Activated T-helper 1 cell treated with anti-CD3 and anti-CD28 coated beads, Interleukin-12 subunit alpha, Interleukin-12 subunit beta, Interleukin-2, Interleukin-4 antibody, amounts not matched to agents 30 ng/mL and 10 ng/mL and 1 ng/mL, durations not matched to agents 14 hours and 24 hours and 36 hours (primary cell): ENCODE measurements at places on chromosomes 13 and 19.

DNA sequence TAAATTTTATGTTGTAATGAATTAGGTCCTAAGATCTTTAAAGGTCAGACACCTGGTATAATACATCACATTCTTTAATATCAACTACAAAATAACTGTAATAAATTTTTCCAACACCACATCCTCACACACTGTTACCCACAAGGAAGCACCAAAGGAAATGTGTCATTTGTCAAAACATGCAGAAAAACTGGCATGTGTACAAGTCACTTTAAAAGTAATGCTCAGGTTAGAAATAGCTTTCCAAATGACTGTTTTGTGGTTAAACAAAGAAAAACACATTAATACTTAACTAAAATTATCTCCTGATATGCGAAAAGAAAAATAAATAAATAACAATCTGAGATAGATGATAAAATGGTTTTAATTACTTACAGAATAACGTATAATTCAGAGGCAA lies 74.7 kb downstream of the MZT1 start:
- no peak for DNase-seq

DNA sequence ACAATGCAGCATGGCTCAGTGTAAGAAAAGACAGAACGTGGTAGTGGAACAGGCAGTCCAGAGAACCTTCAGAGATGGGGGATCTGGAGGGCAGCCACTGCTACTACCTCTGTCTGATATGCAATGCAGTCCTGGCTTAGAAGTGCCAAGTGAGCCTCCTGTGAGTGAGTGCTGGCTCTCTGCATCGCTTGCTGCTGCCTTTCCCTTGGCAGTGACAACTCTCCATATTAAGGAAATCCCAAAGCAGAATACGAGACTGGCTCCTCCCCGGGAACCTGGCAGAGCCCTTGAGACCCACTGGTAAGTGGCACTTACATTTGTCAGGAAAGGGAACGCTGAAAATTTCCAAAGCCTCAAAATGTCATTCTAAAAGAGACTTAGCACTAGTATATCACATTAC lies 7.5 kb downstream of the DOCK9 start:
- no peak for DNase-seq

- DNase-seq = no peak
Measured at GRCh38 chr19:37333457-37333856, 37.4 kb upstream of the ZNF527 start.

- DNase-seq = no peak
Measured at GRCh38 chr19:18046059-18046718, 38.2 kb downstream of the ARRDC2 start.

DNA sequence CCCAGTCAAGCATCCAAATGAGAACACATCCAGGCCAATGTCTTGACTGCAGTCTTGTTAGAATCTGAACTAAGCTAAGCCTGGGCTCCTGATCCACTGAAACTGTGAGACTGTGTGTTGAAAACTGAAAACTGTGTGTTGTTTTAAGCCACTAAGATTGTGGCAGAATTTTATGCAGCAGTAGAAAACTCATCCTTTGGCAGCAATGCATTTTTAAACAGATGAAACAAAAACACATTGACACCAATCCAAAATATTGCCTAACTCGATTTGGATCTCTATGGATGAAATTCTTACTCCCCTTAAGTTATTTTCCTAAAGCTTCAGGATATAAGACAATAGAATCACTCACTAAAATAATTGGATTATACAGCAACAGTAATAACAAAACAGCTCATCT lies 202.3 kb upstream of the KLF12 start:
- DNase-seq = no peak

DNA sequence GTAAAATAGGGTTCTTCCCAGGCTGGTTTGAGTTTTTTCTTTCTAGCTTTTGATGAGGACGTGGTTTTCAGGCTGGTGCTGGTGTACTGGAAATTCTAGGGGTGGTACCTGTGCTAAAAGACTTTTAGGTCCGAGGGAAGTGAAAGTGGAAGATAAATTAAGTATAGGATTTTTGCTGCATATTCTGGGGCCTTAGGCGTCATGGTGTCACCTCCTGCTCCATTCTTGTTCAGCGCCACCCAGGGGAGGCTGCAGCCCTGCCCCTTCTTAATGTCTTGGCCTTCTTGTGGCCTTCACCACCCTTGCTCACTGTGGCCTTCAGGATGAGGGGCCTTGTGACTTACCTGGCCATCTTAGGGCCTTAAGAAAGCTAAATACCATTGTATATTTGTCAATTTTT lies 12.4 kb downstream of the ZNF552 start:
- no peak for DNase-seq

DNA sequence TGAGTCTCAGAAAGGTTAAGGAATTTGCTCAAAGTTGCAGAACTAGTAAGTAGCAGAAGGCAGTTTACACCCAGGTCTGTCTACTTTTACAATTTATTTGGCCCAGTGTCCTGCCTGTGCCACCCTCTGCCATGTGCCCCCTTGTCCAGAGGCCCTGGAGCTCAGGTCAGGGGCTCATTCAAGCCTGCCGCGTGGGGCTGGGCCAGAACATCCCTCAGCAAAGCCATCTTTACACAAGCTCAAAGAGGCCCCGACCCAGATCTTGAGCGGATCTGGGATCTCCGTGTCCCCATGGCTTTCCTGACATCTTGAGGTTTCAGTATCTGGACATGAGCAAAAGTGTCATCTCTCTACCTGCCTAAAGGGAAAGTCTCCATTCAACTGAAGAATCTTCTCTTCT lies 76.4 kb upstream of the VSTM2B start:
- DNase-seq = no peak

- no peak for DNase-seq
Measured at GRCh38 chr13:112333756-112334543, 42.2 kb upstream of the SPACA7 start.

DNA sequence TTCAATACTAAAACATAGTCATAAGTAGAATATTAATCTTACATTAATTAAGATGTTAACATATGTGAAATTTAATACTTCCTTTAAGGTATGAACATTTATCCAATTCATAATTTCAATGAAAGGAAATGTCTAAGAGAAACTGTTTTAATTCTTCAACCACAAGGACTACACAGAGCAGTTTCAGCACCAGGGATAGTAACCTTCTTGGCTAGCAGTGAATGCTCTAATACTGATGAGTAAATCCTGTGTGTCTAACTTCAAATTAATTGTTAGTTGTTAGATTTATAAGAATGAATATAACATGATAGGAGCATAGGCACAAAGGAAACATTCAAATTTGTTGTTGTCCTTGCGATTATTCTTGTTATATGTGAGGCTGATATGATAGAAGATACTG lies 15.6 kb upstream of the NBEA start:
- no peak for DNase-seq

- DNase-seq = no peak
Measured at GRCh38 chr13:90689111-90689510, 658.4 kb upstream of the MIR17HG start.

- DNase-seq = peak; percentile 92
Measured at GRCh38 chr19:42254850-42255765, at the start of gene ERF. ERF (minus strand) TSS chr19:42255128; CDS start chr19:42254999, 129 bp downstream.

DNA sequence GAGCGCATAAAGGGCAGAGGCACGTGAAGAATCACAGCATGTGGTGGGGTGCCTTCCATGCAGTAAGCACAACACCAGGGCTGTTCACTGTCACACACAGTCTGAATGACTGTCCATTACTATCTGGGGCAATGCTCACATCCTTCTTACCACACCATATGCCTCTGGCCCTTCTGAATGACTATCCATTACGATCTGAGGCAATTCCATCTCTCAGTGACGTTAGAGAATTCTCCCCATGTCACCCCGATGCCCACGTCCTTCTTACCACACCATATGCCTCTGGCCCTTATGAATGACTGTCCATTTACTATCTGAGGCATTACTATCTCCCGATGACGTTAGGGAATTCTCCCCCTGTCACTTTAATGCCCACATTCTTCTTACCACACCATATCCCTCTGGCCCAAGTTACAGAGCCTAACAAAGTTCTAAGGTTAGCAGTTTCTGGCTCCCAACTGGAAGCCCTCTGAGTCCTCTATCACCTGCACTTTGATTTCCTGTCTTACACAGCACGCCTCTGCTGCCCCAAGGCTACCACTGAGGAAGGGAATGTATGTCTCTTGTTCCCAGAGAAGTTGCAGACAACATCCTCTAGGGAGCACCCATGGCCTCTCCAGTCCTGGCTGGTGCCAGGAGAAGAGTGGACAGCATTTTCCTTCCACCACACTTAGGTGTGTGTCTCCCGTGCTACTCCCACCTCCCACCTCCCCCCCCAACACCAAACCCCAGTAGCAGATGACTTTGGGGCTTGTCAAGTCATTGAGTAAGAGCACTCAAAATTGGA lies 154.8 kb downstream of the COG6 start:
- DNase-seq = no peak

GRCh38 chr13:110017379-110017778 lies 231.0 kb upstream of the IRS2 start:
- DNase-seq = no peak

GRCh38 chr13:102907886-102908515 lies 62.2 kb downstream of the ERCC5 start:
- DNase-seq = no peak

DNA sequence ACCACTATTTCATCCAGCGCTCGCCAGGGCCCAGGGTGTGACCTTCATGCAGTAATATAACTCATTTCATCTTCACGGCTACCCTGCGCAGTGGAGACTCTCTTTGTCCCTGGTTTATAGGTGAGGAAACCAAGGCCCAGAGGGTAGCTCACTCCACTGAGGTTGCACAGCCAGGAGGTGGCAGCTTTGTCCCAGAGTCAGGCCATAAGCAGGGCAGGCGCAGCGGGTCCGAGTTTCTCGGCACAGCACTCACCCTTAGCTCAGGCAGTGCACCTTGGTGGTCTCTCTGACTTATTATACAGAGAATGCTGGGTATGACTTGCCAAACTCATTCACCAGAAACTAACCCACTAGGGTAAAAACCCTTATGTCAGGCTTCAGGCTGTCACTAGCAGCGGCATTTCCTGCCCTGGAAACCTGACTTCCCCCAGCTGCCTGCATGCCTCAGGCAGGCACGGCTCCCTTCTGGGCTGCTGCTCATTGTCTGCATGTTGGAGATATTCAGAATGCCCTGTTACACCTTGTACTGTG lies 24.5 kb downstream of the PPP5C start:
- no peak for DNase-seq

DNA sequence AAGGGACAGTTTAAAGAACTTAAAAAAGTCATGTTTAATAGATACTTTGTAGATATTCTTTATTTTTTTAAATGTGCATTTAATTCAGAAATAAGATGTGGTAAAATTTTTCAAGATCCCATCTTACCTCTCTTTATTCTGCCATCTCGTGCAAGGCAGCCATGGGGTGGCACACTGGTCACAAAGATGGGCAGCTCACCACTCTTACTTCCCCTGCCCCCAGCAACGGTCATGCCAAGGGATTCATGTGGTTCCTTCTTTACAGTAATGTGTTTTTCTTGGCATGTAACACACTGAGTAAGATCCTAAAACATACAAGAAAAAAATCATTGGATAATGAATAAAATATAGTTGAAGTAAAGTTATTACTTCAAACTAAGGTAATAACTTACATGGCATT lies 64.2 kb downstream of the LNX2 start:
- DNase-seq = no peak

DNA sequence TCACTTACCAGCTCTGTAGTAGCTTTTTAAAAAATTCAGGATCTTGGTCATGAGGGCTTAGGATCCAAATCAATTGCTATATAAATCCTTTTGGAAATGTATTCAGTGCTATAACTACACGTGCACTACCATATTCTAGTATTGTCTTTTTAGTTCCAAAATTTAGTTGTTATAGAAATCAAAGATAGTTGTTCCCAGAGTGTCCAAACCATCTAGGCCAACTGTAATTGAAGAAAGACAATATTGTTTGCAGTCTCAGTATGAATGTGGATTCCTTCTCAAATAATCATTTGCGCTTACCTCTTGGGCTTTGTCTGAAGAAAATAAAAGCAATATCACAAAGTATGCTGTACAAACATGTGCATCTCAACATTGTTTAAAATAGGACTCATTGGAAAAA lies 184.1 kb upstream of the EDNRB start:
- no peak for DNase-seq

DNA sequence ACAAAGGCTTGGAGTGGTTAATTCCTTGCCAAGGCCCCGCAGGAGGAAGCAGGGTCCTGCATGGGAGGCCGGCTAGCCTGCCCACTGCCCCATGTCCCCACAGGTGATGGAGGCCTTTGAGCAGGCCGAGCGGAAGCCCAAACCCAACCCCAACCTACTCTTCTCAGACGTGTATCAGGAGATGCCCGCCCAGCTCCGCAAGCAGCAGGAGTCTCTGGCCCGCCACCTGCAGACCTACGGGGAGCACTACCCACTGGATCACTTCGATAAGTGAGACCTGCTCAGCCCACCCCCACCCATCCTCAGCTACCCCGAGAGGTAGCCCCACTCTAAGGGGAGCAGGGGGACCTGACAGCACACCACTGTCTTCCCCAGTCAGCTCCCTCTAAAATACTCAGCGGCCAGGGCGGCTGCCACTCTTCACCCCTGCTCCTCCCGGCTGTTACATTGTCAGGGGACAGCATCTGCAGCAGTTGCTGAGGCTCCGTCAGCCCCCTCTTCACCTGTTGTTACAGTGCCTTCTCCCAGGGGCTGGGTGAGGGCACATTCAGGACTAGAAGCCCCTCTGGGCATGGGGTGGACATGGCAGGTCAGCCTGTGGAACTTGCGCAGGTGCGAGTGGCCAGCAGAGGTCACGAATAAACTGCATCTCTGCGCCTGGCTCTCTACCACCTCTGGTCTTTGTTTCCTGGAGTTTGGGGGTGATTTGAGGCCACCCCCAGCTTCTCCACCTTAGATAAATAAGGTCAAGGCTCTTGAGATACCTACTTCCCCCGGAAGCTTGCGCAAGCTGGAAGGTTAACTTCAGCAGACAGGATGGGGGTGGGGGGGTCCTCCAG lies 2.6 kb downstream of the B3GNT8 start:
- DNase-seq = no peak

GRCh38 chr19:5339950-5340636 lies 519 bp downstream of the PTPRS start:
- DNase-seq = no peak

DNA sequence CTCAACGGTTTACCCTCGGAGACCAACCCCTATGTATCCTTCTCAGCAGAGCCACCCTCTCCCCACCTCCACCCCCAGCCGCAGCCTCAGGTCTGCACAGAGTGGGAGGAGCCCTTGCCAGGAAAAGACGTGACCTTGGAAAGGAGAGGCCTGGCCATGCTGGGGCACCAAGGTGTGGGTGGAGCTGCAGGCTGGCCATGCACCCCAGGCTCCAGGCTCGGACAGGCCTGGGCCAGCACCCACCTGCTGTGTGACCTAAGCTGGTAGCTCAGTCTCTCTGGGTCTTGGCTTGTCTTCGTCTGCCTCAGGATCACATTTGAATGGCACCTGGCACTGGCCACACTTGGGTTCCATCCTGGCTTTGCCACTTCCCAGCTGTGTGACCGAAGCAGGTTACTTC lies 29.5 kb downstream of the CCDC8 start:
- no peak for DNase-seq

GRCh38 chr13:112730157-112730671 lies 40.4 kb downstream of the ATP11A start:
- no peak for DNase-seq

GRCh38 chr13:28355822-28356371 lies 139.0 kb downstream of the FLT1 start:
- peak; percentile 1 for DNase-seq

GRCh38 chr13:80989241-80989640 lies 648.3 kb upstream of the SPRY2 start:
- no peak for DNase-seq

GRCh38 chr19:39264306-39265290 lies 3.6 kb upstream of the IFNL2 start:
- no peak for DNase-seq

- DNase-seq = no peak
Measured at GRCh38 chr13:112072534-112073244, 5.7 kb downstream of the SOX1 start.

- no peak for DNase-seq
Measured at GRCh38 chr13:111462221-111462764, 141.9 kb downstream of the TEX29 start.

- DNase-seq = no peak
Measured at GRCh38 chr13:30846311-30846710, 59.8 kb upstream of the MEDAG start.
